HEK293T (cell line): ENCODE measurements at places on chromosomes 13 and 19.

GRCh38 chr19:901216-902092 is 8.2 kb downstream of the RNU6-9 start:
- DNase-seq = no peak

GRCh38 chr19:36081385-36081784 is 26.7 kb downstream of the WDR62 start:
- DNase-seq = no peak

DNA sequence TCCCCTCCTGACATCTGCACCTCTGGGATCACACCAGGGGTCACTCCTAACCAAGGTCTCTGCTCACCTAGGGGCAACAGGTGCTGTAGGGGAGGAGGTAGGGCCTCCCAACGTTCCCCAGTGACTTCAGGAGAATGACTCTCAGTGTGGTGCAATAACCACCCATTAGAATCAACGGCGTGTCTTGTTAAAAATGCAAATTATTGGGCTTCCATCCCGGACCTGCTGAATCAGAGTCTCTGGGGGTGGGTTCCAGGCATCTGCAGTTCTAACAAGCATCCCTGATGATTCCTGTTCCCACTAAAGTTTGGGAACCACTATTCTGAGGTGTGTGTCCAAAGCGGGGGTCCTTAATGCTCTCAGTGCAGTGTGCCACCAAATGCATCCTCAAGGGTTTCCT is 84.6 kb downstream of the CRYL1 start:
- DNase-seq = no peak

- DNase-seq = no peak
These were observed at the start of gene INSL3 for GRCh38 chr19:17821190-17821589. Gene INSL3, minus strand, starts transcription at chr19:17821519. Its CDS starts 13 bp downstream, at chr19:17821506.
